T-helper 9 cell (primary cell): ENCODE measurements at places on chromosomes 4 and X.

DNA sequence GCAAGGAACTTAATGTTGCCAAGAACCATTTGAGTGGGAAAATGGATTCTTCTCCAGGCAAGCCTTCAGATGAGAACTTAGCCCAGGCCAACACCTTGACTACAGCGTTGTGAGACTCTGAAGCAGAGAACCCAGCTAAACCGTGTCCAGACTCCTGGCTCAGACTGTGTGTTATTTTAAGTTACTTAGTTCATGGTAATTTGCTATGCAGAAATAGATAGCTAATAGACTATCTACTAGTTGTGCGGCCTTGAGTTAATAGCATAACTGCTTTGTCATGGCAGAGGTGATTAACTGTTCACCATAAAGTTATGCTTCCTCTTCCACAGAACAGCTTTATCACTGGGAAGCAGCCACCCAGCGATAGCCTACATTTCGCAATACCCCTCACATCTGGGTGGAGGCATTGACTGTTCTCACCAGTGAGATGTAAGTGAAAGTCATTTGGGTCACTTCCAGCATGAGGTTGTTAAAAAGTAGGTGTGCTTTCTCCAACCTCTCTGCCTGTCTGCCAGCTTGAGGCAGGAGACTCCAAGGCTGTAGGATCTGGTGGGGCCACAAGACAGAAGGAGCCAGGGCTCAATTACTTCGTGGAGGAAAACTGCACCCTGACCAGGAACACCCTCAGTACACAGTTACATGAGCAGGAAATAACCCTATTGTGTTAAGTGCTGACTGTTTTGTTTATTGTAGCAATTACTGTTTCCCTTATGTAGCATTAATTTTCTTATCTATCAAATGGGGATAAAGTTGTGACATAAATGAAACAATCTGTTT lies 94.2 kb downstream of the GPAT3 start:
- no peak for DNase-seq

- peak; percentile 40 for DNase-seq
Observed at GRCh38 chrX:9341291-9342201, 123.3 kb upstream of the TBL1X start.

DNA sequence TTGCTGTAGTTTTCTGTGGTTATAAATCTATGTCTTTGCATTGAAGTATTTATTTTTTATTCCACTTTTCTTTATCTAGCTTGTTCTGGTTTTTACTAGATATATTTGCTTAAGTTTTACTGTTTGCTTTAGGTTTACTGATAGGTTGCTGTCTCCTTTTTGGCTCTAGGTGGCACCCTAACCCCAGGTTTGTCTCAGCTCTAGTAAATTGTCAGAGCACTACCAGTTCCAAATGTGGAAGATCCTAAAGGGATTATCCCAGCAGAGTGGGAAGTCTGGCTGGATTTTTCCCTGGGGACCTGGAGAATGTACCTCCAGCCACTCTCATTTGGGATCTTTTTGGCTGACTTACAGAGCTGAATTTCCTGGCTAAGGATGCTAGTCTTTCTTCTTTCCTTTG lies 106.1 kb downstream of the PBDC1 start:
- DNase-seq = peak; percentile 19

- no peak for DNase-seq
Observed at GRCh38 chrX:155009994-155010472, 12.5 kb downstream of the F8 start.

DNA sequence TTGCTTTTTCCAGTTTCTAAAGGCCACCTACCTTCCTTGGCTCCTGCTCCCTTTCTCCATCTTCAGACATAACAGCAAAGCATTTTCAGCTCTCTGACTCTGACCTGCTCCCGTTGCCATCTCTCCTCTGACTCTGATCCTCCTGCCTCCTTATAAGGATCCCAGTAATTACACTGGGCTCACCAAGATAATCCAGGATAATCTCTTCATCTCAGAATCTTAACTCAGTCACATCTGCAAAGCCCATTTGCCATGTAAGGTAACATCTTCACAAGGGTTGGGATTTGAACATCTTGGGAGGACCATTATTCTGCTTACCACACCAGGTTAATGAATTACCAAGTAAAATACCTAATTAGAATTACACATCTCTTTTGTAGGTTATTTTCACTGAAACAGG lies 41.3 kb upstream of the MAGED1 start:
- DNase-seq = no peak

- no peak for DNase-seq
Observed at GRCh38 chr4:4995103-4995907, 24.0 kb downstream of the CYTL1 start.

- no peak for DNase-seq
Observed at GRCh38 chr4:38884254-38884653, 16.6 kb downstream of the FAM114A1 start.

- DNase-seq = no peak
Observed at GRCh38 chr4:69760455-69760854, at the start of gene SULT1B1. SULT1B1 (minus strand) TSS chr4:69760620; CDS start chr4:69755217, 5,403 bp downstream.

DNA sequence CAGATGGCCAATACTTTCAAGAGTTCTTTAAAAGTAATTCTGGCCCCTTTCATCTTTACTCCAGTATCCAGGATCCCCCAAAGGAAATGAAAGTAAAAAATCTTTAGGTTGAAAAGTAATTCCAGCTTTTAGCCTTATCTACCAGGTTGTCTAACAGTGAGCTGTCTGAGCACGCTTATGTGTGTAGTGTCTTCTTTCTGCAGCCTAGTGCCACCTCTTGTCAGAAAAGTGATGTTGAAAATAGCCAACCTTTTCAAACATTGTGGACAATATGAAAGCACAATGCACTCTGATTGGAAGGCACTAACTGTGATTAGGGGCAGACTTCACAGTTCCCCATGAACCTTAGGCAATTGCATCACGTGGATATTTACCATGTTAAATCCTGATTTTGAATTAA lies 92.1 kb downstream of the RELL1 start:
- DNase-seq = no peak

DNA sequence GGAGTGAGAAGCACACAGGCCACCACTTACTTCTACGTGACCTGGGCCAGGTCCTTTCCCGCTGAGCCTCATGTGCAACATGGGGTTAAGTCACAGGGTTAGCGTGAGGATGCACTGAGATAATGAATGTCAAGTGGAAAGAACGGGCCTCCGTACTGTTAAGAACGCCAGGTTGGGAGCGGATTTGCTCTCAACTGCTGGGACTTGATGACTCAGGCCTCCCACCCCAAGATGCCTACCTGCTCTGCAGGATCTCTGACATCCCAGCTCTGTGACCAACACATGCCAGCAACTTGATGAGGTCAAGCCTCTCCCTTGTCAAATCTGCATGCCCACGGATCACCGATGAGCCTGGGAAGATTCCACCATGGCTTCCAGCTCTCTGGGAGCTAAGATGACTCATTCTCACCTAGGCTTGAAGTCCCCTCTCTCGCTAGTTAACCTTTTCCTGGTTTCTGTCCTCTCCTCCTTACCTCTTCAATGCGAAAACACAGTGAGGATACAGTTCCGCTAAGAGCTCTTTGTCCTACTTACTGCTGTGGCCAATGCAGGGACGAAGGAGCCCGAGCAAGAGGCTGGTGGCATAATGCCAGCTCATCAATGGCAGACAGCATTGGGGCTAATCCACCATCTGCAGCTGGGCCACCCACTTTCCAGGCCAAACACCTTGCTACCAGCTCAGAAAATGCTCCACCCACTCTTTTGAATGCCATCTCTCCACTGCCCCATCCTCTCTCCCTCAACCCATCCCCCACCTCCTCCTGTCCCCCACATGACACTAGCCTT lies 67.6 kb downstream of the PJA1 start:
- no peak for DNase-seq

- DNase-seq = no peak
Observed at GRCh38 chr4:117740736-117741135, 293.6 kb upstream of the NDST3 start.

- DNase-seq = no peak
Observed at GRCh38 chr4:76365636-76366035, 55.3 kb downstream of the CCDC158 start.

- no peak for DNase-seq
Observed at GRCh38 chrX:71913156-71913950, 2.7 kb downstream of the NHSL2 start.

- DNase-seq = no peak
Observed at GRCh38 chr4:135538698-135539097, 1337.1 kb upstream of the PABPC4L start.

GRCh38 chr4:48184882-48185281 lies 50.8 kb upstream of the TXK start:
- no peak for DNase-seq

DNA sequence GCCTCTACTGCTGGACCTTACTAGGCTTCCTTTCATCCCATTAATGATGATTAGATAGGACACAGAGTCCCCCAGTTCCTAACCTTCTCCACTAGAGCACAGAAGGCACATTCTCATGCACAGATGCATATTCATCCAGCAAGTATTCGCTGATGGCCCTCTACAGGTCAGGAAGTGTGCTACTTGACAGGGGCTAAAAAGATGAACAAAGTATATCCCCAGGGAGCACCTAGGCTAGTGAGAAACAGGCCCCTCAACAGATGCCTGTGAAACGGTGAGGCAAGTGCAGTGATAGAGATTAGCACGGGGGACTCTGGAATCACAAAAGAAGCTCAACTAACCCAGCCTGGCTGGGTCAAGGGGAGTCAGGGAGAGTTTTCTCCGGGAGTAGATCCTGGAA lies 95.8 kb downstream of the MGST2 start:
- DNase-seq = no peak

GRCh38 chr4:51918251-51918650 lies 75.3 kb downstream of the DCUN1D4 start:
- no peak for DNase-seq
